Stimulated activated CD4-positive, alpha-beta T cell treated with anti-CD3 and anti-CD28 coated beads, Interleukin-15, amount 100 ng/mL, for 1 hour (primary cell): ENCODE measurements at places on chromosomes 5 and 9.

GRCh38 chr5:176379881-176380280 is 8.5 kb downstream of the NOP16 start:
- DNase-seq, result no peak

DNA sequence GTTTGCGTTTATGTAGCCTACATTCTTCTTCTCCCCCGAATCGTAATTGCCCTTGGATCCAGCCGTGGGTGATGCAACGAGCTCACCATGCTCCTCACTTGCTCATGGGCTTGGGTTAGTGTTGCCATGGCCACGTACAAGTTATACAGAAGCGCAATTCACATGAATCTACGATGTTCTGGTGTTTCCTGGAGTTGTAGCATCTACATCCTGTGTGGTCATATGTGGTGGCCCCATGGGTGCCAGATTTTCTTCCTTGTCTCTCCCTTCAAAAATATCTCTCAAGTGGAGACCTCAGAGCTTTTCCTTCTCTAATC is 115.3 kb downstream of the TLE4 start:
- DNase-seq, result no peak

GRCh38 chr9:120668399-120668798 is 45.9 kb downstream of the MEGF9 start:
- no peak for DNase-seq

- no peak for DNase-seq
Observed at GRCh38 chr5:105380126-105380525, 1817.5 kb upstream of the NUDT12 start.

DNA sequence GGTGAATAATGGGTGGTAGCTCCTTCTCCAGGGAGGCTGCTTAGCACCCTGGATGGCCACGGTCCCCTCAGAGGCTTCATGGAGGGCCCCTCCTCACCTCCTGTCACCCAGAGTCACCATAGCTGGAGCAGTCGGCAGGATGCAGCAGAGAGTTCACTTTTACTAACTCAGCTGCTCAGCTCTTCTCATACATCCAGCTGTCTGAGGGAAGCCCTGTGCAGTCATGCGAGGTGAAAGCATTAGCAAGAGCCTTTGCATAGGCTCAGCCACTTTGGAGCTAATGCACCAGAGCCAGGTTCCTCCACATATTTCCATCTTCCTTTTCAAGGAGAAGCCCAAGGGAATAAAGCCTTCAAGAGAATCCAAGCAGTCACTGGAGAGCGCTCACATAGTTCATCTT is 499.2 kb downstream of the BNC2 start:
- no peak for DNase-seq

- no peak for DNase-seq
Observed at GRCh38 chr5:163161512-163161911, 275.9 kb upstream of the CCNG1 start.

- DNase-seq, result no peak
Observed at GRCh38 chr5:116766470-116766947, 191.9 kb upstream of the SEMA6A start.

GRCh38 chr5:156591631-156592030 is 258.5 kb upstream of the PPP1R2B start:
- DNase-seq, result no peak

DNA sequence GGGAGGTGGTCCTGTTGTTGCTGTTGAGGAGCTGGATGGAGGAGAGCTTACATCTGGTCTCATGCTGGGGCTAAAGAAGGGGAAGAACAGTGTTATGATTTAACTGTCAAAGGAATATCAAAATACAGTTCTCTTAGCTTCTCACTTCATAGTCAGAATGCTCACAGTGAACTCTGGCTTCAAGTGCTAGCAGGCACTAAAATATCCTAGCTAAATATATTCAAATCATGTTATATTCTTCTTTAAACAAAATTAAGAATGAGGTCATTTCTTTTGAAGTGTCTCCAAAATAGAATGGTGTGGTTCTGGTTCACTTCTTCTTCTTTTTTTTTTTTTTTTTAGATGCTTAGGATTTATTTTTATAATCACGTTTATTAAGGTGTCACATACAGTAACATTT is 89.4 kb downstream of the NR3C1 start:
- no peak for DNase-seq

DNA sequence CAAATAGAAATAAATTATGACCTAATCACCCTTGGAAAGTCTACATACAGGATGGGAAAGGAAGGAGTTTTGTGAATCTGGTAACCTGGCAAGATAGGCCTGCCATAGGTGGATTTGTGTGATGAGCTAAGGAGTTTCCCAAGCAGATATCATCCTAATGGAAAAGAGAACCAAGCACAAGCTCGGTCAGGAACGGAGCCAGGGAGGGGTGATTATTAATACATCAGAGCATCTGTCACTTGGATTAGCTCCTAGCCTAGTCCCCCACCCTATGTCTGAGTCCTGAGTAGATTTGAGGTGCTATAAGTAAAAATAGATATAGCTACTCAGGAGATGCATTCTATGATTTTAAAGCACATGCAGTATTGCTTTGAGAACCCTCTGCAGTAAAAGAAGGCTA is 57.3 kb upstream of the SMARCA2 start:
- no peak for DNase-seq

- DNase-seq, result no peak
Observed at GRCh38 chr5:54066433-54066832, 243.9 kb downstream of the ARL15 start.
